ENCODE measurements at places on chromosomes 7 and 10.

GRCh38 chr7:10940704-10941355 lies 32.8 kb upstream of the PHF14 start:
- DNase-seq = no peak

DNA sequence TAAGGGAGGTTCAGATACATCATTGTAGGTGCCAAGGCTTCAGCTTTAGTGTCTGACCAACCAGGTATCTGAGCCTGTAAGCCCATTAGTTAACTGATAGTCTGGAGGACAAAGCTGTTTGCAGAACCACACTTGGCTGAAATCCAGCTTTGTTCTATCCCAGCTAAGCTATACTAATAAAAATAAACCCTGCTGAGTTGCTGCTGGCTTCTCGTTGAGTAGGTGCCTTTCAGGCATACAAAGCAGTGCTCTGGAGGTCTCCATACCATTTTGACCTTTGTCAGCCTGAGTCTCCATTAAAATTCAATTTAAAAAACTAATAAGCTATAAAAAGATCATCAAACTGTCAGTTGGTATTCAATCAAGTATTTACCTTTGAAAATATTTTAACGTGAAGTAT lies 22.0 kb downstream of the CDCA7L start:
- DNase-seq = no peak

DNA sequence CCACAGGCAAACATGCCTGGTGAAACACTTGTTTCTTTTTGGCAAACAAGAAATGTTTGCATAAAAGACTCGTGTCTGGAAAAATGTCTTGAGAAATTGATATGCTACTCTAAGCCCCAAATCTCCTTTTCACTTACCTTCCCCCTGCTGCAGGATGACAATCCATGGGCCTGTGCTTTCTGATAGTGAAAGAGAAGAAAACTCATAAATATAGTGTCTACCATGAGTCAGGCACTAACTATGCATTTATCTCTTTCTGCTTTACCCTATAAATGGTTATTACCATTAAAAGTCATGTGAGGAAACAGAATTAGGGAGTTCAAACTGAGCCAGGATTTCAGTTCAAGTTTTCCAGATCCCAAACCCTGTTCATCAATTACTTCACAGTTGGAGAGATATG lies 6.6 kb upstream of the TARP start:
- DNase-seq = no peak

- no peak for DNase-seq
These were observed 45.8 kb downstream of the CNNM1 start for GRCh38 chr10:99374972-99375371.

DNA sequence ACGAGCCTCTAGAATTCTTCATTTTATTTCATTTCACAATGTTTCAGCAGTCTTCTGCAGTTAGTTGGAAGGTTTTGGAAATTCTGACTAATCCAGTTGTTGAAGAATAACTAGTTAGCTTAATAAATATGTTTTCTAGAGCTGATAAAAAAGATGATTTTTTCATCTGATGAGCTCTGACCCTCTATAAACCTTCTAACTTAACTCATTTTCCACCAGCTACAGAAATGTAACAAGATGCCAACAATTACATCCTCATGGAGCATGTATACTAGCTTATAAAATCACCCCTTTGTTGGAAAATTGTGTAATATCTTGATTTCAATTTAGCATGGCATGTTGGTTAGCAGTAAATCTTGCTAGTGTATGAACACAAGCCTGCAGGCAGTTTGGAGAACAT lies 33.1 kb downstream of the KAT6B start:
- DNase-seq = no peak

DNA sequence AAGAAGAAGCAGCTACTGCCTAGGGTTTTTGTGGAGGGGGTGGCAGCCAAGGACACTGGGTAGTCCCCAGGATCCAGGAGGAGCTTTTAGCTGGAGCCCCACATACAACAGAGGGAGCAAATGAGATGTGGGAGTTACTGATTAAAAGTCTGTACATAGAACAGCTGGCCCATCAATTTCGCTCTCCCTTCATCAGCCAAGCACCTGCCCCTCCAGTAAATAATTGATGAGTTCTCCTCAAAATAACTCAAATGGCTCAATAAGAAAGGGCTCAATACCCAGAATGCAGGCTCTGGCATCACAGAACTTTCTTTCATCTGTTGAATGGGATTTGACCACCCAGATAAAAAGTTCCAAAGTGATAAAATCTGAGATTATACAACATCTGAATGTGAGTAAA lies 15.1 kb upstream of the WNT8B start:
- DNase-seq = no peak

GRCh38 chr7:149875396-149875795 lies 1.6 kb downstream of the ATP6V0E2 start:
- DNase-seq = no peak

DNA sequence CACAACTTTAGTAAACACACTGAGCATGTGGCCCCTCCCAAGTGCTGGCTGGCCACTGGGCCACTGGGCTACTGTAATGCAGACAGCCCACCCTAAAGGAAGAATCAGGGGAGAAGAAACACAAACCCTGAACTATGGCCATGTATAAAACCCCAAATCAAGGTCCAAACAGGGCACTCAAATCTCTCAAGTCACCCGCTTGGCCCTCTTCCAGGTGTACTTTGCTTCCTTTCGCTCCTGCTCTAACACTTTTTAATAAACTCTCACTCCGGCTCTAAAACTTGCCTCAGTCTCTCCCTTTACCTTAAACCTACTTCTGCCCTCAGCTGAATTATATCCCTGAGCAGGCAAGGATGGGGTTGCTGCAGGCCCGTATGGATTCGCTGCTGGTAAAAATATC lies 72.6 kb downstream of the TPK1 start:
- DNase-seq = no peak

- DNase-seq = no peak
These were observed 580.2 kb downstream of the SUGCT start for GRCh38 chr7:40715053-40715430.

DNA sequence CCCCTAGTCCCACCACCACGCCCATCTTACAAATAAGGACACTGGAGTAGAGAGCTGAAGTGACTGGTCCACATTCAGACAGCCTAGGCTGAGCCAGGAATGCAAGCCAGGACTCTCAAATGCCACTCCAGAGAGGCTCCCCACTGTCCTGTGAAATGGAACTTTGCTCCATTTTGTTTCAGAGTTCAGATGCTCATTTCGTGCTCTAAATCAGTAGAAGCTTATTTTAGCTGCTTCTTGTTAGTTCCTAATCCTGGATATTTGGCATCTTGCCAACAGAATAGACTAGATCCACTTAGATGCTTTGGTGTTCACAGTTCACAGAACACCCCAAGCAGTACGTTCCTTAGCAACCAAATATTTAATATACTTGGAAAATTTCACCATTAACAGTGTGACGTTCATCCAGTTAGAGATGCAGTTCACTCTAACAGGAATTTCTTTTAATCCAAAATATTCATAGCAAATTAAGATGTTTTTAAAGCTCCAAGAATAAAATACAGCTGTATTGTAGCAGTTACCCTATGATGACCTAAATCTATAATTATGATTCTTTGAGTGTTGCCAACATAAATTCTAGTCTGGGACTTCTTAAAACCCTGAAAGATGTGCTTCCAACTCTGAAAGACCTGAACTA lies 7.3 kb downstream of the MMP21 start:
- DNase-seq = no peak

GRCh38 chr10:60312818-60313588 lies 76.7 kb downstream of the ANK3 start:
- DNase-seq = no peak

DNA sequence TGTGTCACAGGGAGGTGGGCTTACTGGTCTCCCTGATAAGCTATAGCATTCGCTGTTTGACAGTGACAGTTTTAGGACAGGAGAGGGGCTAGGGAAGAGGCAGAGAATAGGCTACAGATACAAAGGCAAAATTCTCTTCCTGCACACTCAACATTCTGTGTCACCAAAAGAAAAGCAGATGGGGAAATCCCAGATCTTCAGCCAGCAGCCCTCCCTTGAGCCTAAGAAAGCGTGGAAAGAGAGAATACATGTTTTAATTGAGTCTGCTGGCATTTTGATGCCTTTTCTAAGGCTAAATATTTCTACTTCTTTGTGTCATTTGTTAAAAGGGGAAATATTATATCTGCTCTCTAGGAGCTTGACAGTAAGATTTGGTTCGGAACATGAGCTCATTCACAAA lies 247.0 kb downstream of the TRIL start:
- DNase-seq = no peak

- no peak for DNase-seq
These were observed 75.7 kb downstream of the NRCAM start for GRCh38 chr7:108380517-108380916.

DNA sequence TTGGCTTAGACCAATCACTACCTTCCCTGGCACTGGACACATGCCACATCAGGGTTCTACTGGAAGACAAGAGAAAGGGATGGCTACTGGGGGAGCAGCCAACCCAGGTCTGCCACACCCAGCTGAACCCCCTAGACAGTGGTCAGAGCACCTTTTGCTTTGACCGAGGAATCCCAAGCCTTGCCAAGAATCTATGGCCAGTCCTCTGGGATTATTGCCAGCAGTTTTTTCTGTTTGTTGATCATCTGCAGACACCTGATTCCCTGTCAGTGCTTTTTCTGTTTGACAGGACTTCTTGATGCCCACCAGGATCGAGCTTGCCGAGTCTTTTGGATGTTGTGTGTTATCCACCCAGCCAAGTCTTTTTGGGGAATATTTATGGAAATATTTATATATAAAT lies 476.2 kb upstream of the GALNT17 start:
- DNase-seq = no peak

- no peak for DNase-seq
These were observed 779.9 kb downstream of the GRM8 start for GRCh38 chr7:126472825-126473224.

GRCh38 chr10:17122726-17123661 lies 6.6 kb downstream of the CUBN start:
- no peak for DNase-seq

DNA sequence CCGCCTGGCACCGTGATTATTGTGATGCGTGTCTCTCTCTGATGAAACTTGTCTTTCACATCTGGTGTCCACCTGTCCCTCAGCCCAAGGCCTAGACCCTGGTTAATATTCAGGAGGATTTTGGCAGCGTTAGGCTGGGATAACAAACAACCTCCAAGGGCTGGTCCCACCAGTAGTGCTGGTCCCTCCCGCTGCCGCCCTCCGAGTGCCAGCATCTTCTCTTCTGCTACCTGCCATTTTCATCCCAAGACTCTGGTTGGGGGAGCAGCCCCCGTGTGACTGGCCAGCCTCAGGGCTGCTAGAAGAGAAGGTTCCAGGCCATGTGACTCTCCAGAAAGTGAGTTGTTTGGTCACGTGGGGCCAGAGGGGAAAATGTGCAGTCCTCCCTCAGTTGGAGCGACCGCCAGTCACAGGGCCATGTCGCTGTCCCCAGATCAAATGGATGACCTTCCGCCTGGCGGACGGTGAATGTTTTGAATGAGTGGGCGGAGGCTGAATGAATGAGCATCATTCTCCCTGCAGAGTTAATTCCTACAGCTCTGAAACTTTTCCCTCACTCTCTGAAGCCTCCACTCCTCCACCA lies 479.9 kb upstream of the FOXK1 start:
- no peak for DNase-seq

GRCh38 chr10:123200531-123200930 lies 46.3 kb downstream of the BUB3 start:
- no peak for DNase-seq

GRCh38 chr10:78262860-78263259 lies 229.2 kb downstream of the RPS24 start:
- no peak for DNase-seq

- no peak for DNase-seq
These were observed 142.8 kb downstream of the ADAM12 start for GRCh38 chr10:126245501-126245900.

GRCh38 chr10:76324283-76324682 lies 892.9 kb downstream of the LRMDA start:
- no peak for DNase-seq

DNA sequence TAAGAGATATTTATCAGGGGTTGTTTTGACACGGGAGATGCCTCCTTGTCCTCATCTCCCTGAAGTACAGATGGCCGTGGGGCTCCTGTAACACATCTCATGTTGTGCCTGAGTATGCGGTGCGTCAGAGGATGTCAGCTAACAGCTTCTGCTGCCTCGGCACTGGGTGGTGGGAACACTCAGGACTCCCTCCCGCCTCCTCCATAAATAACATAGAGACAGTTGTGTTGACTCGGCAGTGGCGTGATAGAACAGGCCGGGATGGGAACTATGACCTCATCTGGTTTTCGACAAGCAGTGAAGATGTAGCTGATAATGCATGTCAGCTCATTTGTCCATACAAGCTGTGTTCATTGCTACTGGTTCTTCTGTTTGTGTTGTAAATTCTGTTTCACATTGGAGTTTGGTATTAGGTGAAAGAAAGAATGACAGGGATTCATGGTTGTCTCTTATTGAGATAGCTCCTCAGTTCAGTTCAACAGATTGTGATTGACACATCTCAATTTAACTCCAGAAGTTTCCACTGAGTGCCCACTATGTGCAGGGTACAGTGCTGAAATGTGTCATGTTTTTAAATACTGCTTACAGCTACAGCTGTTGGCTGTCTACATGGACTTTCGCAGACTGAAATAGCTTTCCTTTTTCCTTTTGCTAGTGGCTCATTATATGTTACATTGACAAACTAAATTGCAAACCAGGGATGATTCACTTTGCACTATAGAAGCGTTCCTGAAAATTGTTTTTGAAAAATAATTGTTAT lies 87.4 kb downstream of the CHN2 start:
- DNase-seq = no peak

DNA sequence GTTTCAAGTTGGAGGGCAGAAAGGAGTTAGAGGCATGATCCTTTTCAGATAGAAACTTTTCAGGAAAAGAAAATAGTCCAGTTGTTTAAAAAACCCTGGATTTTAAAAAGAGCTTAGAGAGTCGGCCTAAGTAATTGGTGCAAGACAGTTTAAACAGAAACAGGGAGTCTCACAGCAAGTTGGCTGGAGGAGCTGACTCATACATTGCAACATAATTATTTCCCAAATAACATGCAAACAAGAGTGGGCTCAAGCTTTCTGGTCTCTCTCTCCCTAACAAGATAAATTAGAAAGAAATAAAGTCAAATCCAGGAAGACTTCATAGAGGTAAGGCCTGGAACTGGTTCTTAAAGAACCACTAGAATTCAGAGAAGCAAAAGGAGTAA lies 100.3 kb upstream of the AGBL3 start:
- no peak for DNase-seq

- no peak for DNase-seq
These were observed 68.2 kb upstream of the AGK start for GRCh38 chr7:141483044-141483443.

DNA sequence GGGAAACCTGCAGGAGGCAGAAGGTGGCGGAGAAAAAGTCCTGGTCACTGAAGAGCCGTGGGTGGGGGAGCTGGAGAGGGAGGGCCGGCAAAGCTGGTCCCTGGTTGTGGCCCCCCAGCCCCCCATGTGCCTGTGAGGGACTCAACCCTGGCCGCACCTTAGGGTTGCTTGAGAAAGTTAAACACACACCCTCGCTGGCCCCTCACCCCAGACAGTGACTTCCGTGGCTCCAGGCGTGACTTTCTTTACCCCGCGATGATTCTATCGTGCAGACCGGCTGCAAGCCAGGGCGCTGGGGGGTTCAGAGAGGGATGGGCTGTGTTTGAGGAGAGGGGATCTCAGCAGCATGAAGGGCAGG lies 447.6 kb upstream of the FOXK1 start:
- no peak for DNase-seq

All from cortex of kidney (tissue), 1 donor.